ENCODE measurements at places on chromosomes 16 and 17.

DNA sequence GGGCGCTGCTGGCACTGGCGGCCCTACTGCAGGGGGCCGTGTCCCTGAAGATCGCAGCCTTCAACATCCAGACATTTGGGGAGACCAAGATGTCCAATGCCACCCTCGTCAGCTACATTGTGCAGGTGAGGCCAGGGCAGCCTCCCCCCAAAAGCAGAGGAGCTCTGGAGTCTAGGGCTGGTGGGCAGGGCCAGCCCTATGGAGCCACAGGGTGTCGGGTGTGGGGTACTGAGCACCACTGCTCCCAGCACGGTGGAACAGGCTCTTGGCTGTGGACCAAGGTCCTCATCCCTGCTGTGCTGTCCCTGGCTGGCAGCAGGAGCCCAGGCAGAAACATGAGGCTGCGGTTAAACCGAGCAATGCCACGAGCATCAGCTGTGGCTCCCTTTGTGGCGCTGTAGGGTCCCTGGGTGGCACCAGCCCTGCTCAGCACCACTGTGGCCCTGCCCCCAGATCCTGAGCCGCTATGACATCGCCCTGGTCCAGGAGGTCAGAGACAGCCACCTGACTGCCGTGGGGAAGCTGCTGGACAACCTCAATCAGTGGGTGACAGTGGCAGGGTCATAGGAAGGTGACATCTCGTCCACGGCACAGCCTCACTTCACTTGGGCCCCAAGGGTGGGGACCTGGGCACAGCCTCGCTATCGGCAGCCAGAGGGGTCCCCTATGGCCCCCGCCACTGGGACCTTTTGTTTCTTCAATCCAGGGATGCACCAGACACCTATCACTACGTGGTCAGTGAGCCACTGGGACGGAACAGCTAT, 1.1 kb downstream of the DNASE1 start:
- no peak for DNase-seq

DNA sequence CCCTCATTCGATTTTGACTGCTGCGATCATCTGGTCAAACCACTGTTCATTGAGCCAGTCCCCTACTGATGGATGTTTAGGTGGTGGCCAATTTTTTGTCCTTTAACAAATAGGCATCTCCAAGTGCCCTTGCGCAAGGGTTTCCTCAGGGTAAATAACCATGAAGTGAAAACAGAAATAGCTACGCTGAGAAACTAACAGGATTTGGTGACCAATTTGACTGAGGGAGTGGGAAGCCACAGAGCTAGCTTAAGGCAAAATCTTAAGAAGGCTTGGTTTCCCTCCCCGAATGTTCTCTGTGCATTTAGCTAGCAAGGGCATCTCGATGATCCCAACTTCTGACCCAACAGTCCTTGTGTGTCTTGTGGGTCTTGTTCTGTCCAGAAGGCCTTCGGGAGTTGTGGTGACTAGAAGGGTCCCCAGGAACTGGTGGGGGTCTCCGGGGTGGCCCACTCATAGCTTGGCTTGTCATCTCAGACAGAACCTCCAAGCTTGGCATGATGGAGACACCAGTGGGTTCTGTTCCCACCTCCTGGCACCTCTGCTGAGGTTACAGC, 117.2 kb downstream of the SOCS1 start:
- no peak for DNase-seq

DNA sequence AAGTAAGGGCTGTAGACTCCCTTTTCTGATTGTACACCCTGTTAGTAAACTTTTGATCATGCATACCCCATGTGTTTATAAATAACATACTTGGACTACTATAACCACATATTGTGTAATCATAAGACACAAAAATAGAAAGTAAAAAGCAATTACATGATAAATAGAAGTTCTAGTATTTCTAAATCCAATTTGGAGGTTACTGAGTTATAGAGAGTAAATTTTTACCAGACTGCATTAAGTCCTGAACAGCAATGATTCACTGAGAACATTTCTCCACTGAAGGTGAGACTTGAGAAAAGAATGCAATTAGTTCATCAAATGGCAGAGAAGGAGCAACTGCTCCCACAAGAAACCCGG, 7.7 kb upstream of the TBKBP1 start:
- DNase-seq: no peak

- DNase-seq: no peak
These were observed 20.2 kb downstream of the IL21R start for GRCh38 chr16:27421961-27422740.

- no peak for DNase-seq
These were observed 58.3 kb upstream of the ARHGAP44 start for GRCh38 chr17:12730931-12731521.

- DNase-seq: no peak
These were observed 17.3 kb upstream of the MYO1D start for GRCh38 chr17:32894245-32894644.

GRCh38 chr16:54107583-54108202, 178.9 kb downstream of the IRX3 start:
- no peak for DNase-seq

DNA sequence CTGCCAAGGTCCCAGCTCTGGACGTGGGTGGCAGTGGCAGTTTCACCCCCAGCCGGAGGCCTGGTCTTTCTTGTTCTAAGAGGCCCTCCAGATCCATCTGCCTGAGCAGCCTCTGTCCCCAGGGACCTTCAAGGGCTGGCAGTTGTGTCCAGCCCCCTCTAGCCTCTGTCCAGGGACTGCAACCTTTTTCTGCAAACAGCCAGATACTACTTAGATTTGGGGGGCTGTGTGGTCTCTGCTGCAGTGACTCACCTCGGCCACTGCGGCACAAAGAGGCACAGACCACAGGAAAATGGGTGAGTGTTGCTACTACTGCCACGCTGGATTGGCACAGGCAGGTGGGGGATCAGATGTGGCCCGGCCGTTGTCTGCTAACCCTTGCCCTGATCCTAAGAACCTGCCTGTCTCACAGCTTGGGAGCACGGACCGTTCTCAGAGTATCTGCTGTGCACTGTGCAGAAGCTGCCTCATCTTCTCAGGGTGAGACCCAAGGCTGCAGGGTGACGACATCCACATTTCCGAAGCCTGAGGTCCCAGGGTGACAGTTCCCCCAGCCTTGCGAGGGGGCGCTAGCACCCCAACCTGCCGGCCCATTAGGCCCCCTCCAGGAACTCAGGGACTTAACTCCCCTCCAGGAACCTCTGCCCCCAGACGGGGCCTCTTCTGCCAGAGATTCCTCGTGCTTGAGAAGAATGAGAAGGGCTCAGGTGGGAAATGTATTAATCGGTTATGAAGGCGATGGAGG, 27.6 kb downstream of the MXRA7 start:
- DNase-seq: no peak

GRCh38 chr16:86531191-86531545, 20.8 kb downstream of the FOXF1 start:
- DNase-seq: no peak

GRCh38 chr17:19382531-19383444, 4.2 kb downstream of the MFAP4 start:
- DNase-seq: no peak

DNA sequence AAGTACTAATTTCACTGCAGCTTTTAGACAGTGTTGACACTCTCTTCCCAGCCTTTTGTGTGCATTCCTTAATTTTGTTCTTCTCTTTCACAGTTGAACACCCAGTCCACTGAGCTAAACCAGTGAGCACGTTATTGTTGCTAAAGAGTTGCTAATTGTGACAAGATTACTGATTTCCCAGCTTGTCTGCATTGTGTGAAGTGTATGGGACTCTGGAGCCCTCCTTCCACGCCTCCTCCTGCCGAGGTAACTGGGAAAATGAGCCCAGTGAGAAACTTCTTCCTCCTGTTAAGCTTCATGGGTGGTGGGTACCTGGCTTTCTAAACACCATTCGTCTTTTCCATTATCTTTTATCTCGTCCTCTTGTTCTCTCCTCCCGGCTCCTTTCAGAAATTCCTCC, 29.8 kb upstream of the DNAH17 start:
- no peak for DNase-seq

All from NCI-H1092 (cell line).